Pulmonary artery endothelial cell (primary cell): ENCODE measurements at places on chromosomes 11 and 22.

DNA sequence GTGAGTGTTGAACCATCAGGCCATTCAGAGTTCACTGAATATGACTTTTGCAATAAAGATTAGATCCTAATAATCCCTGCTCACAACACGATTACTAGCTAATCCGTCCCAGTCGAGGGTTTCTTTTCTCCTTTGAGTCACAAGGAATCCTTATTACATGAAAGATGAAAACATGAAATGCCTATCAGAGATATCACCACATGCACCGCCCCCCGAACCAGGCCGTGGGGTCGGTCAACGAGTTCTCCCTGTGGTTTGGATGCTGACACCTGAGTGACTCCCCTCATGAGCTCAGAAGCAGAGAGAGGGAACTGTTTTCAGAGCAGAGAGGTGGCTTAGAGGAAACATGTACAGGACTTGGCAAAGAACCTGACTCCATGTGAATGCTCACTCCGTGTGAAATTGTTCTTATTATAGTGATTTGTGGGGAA lies 263.3 kb downstream of the ETS1 start:
- DNase-seq = no peak

- no peak for DNase-seq
Measured at GRCh38 chr11:93686812-93687211, 25.3 kb downstream of the CEP295 start.

GRCh38 chr11:124978316-124978715 lies 24.3 kb downstream of the CCDC15 start:
- DNase-seq = no peak

DNA sequence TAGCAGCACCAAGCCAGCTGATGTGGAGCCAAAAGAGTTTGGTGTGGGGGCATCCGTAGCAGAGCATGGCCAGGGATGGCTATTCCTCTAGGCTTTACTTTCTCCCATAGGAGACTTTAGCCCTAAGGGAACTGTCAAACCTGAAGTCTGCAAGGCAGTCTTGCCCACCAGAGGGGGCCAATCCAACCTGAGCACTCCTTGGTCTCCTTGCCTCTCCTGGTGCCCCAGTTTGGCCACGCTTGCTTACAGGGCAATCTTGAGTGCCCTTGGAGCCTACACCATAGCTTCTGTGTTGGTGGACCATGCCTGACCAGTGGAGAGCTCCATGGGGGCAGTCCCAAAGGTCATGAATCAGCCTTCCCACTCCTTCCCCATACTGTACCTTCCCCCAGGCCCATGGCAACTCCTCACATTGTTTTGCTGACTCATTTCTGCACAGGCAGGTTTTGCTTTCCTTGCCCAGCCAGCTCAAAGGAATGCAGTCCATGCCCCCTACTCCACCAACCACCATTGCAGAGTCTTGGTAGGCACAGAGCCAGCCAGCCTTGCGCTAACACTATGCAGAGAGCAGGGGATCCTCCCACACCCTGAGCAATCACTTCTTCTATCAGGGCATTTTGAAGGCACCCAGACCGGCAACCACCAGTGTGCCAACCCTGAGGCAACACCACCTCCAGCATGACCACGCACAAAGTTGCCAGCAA lies 1421.2 kb upstream of the RAG2 start:
- DNase-seq = no peak

- no peak for DNase-seq
Measured at GRCh38 chr11:75996523-75997442, 181.8 kb downstream of the UVRAG start.

GRCh38 chr22:34804604-34805003 lies 261.4 kb upstream of the ISX start:
- DNase-seq = no peak

GRCh38 chr11:40642284-40642683 lies 817.2 kb downstream of the LRRC4C start:
- no peak for DNase-seq

DNA sequence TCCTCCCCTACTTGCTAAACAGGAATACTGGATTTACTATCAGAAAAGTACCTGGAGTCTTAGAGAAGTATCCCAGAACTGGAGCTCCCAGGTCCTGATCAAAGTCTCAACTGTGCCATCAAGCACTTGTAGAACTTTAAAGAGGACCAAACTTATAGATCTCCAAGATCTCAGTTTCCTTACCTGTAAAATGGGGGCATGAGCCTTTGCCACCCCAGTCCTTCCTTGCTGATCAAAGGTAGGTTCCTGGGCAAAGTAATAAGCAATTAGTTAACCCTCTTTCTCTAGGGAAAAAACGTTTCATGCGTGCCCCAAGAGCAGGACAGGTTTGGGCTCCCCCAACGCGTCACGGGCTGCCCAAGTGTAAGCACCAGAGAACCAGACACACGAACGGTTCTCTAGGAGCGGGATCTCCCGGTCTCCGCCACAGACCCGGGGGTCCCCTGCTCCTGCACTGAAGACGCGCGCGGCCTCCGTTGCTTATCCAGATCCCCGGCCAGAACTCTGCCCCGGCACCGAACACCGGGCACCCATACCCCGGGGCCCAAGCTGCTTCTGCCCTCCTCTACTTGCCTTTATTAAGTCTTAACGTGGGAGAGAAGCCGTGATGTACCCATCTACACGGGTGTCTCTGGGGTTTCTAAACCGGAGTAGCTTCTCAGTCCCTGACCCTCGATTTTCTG lies 505 bp downstream of the ZNF214 start:
- DNase-seq = no peak

GRCh38 chr22:35749808-35750207 lies 32.1 kb downstream of the APOL5 start:
- no peak for DNase-seq

DNA sequence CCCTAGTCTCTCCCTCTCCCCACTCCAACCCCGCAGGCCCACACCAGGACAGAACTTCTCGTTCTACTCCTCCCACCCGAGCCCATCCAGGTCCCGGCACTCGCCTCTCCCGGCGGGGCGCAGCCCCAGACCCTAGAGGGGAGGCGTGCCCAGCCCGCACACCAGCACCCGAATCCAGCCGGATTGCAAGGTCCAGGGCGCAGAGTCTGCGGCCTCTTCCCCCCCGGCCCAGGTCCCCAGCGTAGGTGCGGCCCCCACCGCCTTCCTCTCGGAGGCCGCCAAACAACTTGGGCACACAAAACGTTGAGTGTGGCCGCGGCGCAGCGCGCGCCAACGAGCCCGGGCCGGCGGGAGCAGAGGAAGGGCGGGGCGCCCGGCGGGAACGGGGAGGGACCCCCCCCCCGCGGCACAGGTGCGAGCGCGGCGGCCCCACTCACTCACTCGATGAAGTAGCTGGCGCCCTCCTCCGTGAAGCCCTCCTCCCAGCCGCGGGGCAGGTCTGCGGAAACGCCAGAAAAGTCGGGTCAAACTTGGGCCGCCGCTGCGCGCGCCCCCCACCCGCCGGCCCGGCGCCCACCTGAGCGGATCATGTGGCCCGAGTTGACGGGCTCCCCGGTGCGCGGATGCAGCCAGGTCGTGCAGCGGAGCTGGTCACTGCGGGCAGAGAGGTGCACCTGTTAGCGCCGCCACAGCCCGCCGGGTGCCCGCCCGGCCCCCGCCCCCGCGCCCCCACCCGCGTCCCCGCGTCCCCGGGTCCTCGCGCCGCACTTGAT lies 480 bp downstream of the PLEKHA7 start:
- DNase-seq = no peak

GRCh38 chr11:116059919-116060318 lies 555.7 kb upstream of the CADM1 start:
- DNase-seq = no peak

GRCh38 chr22:46418827-46419226 lies 83.3 kb downstream of the TRMU start:
- no peak for DNase-seq

- no peak for DNase-seq
Measured at GRCh38 chr11:28176351-28176750, 68.2 kb downstream of the METTL15 start.

- no peak for DNase-seq
Measured at GRCh38 chr11:48003926-48004325, 23.6 kb downstream of the PTPRJ start.

GRCh38 chr11:14029971-14030920 lies 67.7 kb downstream of the SPON1 start:
- DNase-seq = no peak

- no peak for DNase-seq
Measured at GRCh38 chr11:59040607-59041006, 45.5 kb upstream of the GLYATL1B start.

- no peak for DNase-seq
Measured at GRCh38 chr11:58503361-58503856, 4.5 kb downstream of the OR5B21 start.

- DNase-seq = no peak
Measured at GRCh38 chr11:19428206-19429002, 187.7 kb upstream of the E2F8 start.

GRCh38 chr11:133978794-133979193 lies 22.0 kb upstream of the IGSF9B start:
- no peak for DNase-seq

- no peak for DNase-seq
Measured at GRCh38 chr11:76663912-76664440, 6.6 kb downstream of the LRRC32 start.
